Mucosa of gallbladder (tissue), 1 donor: ENCODE measurements at places on chromosomes 7 and 10.

DNA sequence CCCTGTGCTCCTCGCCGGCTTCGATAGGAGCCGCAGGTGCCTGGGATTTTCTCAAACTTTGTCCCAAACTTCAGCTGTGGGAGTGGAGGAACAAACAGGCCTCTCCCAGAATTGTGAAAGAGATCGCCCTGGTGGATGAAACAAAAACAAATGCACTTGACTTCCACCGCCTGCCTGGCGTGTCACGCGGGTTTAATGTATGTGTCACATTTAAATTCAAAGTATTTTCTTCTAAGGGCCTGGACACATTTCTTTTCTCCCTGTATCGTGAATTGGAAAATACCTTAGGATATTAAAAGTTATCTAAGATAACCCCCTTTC, 694 bp upstream of the WASL start:
- DNase-seq = no peak

DNA sequence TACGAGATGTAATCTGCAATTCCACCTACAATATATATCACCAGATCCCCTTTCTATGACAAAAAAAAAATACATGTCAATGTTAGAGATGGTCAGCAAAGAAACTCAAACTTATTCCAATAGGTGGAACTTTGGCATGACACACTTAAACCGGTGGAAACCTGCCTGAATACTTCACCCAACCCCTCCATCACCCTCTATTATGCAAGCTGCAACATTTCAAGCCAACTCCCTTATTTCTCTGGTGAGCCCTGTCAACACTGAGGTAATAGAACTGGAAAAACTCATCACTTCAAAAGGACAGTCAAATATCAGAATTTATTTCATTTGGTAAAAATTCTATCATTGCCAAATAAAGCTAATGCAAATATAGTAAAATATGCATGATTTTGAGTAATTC, 3.6 kb downstream of the ZNF438 start:
- no peak for DNase-seq

DNA sequence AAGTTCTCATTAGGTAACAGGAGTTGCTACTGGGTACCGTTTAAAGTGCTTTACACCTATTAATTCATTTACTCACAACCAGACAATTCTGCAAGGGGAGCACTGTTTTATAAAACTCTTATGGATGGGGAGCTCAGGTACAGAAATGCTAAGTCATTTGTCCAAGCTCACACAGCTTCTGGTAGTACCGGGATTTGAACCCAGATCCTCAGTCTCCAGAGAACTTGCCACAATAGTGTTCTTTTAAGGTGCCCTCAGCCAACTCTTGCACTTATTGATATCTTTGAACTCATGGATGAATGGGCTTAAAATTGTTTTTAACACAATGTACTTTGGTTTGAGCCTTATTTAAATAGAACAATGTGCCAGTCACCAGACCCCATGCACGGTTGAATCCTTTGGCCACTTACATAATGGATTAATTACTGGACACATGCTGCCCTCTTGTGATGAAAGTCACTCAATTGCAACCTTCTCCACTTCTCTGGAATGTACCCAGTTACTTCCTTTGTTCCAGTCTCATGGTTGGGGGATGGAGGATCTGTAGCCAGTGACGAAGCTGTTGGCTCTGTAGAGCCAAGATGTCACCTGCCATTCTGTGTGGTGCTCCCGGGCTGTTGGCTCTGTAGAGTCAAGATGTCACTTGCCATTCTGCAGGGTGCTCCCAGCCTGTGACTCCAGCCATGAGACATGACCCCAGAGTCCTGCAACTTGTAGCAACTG, 65.6 kb downstream of the NOD1 start:
- peak; percentile 52 for DNase-seq

- peak; percentile 75 for DNase-seq
Observed at GRCh38 chr10:101840741-101841453, 2.7 kb downstream of the KCNIP2 start.

DNA sequence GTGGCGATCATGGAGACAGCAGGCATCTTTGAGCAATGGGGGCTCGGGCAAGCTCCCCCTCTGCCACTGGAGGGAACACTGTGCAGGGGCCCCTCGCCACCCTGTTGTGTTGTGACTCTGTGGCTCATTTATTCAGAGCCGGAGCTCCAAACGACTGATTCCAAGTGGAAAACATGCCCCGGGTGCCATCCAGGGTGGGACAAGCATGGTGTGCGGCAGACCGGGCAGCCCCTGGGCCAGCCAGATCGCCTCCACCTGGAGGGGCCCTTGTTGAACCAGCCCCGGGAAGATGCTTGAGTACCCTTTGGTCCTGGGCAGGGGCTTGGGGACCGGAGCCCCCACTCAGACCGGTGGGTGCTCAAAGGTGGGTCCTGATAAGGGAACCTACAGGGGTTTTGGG, 61.4 kb downstream of the C10orf143 start:
- DNase-seq = no peak

DNA sequence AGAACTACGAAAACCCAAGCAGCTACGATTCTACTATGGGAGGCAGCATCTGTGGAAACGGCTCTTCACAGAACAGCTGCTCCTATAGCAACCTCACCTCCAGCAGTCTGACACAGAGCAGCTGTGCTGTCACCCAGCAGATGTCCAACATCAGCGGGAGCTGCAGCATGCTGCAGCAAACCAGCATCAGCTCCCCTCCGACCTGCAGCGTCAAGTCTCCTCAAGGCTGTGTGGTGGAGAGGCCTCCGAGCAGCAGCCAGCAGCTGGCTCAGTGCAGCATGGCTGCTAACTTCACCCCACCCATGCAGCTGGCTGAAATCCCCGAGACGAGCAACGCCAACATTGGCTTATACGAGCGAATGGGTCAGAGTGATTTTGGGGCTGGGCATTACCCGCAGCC, 81.6 kb upstream of the SAMD8 start:
- DNase-seq = peak; percentile 33

GRCh38 chr10:71209352-71209715, 3.0 kb upstream of the UNC5B start:
- DNase-seq = no peak

GRCh38 chr10:112438356-112438755, 8.4 kb downstream of the ZDHHC6 start:
- DNase-seq = no peak

GRCh38 chr10:109393425-109393824, 529.9 kb downstream of the XPNPEP1 start:
- DNase-seq = no peak

GRCh38 chr7:127667017-127667670, 15.2 kb downstream of the SND1 start:
- DNase-seq = no peak

GRCh38 chr10:105597312-105597711, 956.2 kb downstream of the SORCS3 start:
- DNase-seq = no peak

DNA sequence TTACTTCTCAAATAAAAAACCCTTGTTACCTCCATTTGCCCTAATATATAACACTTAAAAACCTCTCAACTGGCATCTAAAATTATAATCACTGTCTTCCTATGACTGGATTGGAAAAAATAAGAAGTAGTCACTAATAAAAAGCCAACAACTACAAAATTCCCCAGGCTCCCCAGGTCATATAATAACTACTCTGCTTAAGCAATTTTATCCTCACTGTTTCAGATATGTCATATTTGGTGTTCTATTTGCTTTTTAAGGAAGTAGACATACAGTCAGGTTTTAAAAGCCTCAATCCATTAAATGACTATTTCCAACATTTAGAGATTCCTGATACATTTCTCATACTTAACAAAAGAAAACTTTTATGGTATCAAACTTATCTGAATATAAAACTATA, 2.4 kb downstream of the H2AZ2 start:
- no peak for DNase-seq

GRCh38 chr10:8158193-8159071, 103.9 kb downstream of the GATA3 start:
- no peak for DNase-seq

DNA sequence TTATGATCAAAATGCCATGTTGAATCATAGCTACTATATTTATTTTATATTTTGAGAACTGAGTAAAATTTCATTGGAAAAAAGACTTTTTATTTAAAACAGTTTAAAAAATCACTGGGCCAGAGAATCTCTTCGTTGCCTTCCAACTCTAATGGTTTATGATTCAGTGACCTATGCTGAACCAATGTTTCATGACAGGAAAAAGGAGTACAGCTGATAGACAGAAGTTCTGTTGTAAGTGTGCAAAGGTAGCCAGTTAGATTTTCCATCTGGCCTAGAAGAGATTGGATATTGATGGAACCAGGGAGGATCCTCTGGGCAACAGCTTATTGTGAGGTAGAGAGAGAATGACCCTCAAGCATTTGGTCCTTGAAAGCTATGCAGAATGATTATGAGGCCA, 745.8 kb downstream of the SUGCT start:
- DNase-seq = no peak

- DNase-seq = no peak
Observed at GRCh38 chr7:1112625-1113547, 25.0 kb downstream of the GPER1 start.

DNA sequence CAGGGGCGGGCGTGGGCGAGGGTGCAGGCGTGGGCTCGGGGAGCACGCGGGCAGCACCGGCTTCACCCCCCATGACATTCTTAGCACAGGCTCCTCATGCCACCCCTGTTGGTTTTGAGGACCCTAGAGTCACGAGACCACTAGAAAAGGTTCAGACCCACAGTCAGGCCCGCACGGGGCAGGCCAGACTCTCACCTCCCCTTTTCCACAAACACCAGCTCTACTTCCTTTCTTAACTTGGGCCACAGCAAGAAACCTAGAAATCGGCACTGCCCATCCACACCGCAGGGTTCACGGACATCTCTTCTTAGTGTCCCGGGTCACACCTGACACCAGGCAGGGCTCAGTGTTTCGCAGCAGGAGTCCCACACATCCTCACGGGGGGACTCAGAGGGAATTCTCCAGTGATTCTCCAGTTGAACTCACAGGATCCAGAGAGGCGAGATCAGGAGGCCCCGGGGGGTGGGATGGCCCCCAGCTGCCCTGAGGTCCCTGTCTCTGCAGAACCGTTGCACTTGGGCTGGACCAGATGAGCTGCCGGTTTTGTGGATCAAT, 52.0 kb downstream of the JAKMIP3 start:
- no peak for DNase-seq

DNA sequence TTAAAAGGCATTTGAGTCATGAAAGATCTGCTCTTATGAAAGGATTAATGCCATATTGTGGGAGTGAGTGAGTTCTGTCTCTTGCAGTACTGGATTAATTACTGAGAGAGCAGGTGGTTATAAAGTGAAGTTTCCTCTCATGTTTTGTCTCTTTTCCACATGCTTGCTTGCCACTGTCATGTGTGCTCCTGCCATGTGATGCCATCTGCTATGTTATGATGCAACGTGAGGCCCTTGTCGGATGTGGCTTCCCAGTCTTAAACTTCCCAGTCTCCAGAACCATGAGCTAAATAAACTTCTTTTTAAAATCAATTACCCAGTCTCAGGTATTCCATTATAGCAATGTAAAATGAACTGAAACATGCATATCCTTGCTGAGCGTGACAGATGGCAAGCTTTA, 22.7 kb upstream of the TCTN3 start:
- no peak for DNase-seq

DNA sequence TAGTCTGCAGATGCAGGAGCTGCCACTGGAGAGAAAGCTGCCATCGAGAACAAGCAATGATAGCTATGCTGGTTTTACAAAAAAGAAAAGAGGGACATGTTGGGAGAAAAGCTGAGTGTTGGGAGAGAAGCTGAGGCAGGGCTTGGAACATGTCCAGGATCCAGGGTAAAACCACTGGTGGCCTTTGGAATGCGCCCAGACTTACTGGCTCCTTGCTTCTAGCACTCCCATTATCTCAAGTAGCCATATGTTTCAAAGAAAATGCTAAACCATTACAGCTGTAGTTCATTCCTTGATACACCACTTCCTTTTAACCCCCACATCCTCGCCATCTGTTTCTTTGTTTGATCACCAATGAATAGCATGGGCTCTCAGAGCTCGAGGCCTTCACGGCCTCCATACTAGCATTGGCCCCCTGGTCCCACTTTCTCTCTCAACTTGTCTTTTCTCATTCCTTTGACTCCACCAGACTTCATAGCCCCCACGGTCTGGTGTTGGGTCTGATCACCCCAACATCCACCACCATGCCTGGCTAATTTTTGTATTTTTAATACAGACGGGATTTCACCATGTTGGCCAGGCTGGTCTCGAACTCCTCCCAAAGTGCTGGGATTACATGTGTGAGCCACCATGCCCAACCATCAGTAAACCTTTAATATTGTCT, 23.8 kb upstream of the PLAC9 start:
- no peak for DNase-seq

DNA sequence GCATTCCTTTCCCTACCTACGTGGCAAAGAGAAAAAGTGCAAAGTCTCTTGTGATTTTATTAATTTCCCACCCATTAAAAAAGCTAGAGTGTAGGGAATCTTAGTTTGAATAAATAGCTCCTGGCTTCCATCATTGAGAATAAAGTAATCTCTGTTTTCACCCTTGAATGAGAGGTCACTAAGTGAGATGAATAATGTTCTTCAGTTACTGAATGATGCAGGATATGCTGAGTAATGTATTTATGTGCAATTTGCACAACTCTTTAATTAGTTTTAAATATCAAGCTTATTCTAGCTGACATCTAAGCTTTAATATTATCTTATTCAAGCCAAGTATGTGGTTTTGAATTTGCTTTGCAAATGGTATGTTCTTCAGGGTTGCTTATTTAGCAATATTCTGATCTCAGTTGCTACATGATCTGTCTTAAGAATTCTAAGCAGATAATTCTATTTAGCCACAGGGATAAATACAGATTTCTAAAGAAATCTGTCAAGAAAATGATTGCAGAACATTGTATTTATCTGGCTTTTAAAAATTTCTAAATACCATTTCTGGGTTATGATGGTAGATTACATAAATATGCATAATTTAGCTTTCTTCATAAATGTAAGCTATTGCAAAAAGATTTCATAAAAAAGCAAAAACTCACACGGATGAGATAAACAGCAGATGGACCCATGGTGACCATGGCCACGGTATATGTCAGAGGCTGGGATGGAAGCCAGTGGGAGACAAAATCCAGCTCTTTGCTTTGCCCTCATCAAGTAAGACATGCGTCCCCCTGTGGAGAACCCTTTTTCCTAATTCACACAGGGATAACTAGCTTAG, 141.0 kb downstream of the MACC1 start:
- peak; percentile 51 for DNase-seq

- DNase-seq = no peak
Observed at GRCh38 chr10:102246261-102246660, 929 bp downstream of the GBF1 start.

- DNase-seq = no peak
Observed at GRCh38 chr7:132113536-132114371, 462.5 kb downstream of the PLXNA4 start.

GRCh38 chr7:131506597-131506996, 49.8 kb downstream of the PODXL start:
- DNase-seq = no peak

GRCh38 chr10:64115908-64116643, 594.9 kb downstream of the REEP3 start:
- DNase-seq = no peak
